Nucleus accumbens (tissue), 56 donors: ENCODE measurements at places on chromosomes 5 and 9.

GRCh38 chr9:27719711-27720110 is 146.4 kb upstream of the C9orf72 start:
- DNase-seq, result no peak

DNA sequence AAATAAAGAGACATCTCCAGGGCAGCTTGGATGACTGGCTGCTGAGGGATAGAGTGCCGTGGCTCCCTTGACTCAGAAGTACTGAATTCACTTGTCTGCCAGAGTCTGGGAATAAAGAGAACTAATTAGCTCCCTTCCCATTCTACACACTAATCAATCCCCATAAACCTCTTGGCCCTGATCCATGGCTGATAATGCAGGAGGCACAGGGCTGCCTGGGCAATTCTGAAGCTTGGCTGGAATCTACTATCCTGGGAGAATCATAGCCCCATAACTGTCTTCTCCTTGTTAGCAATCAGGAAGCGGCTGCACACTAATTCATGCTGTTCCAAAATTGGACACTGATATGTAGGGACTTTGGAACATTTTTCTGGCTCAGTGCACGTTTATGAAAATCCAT is 197.7 kb downstream of the PTTG1 start:
- DNase-seq, result no peak

DNA sequence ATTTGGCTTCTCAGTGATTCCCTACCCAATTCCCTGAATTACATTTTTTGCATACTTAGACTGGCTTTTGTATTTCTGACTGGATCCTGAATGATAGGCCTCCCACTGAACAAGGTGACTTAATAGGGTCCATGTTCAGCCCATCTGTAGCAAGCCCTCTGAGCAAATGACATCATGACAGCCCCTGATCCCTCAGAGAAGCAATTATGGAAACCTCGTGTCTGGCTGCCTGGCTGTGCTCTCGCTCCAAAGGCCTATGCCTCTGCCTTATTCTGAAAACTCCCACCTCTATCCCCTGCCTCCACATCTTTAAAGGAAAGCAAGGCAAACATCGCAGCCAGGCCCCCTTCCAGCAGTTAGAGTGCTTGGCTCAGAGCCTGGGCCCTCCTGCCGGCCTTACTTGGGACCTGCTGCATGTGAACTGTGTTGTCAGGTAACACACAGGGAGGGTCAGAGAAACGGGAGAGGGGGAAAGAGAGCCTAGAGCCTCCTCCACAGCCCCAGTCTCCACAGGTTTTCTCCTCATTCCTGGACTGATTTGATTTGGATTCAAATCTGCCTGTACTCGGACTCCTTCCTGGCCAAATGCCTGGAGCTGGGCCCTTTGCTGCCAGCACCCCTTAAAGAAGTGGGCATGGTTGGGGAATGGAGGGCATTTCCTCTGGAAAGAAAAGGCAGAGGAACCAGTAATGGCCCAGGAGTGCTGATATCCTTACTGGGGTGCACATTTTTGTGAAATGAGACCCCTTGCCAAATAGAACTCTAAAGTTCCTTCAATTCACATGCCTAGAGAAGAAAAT is 3.8 kb downstream of the DCANP1 start:
- DNase-seq, result no peak

- no peak for DNase-seq
Measured at GRCh38 chr9:84709056-84709455, 39.5 kb downstream of the NTRK2 start.

- DNase-seq, result no peak
Measured at GRCh38 chr5:172028167-172028566, 21.7 kb upstream of the FBXW11 start.

DNA sequence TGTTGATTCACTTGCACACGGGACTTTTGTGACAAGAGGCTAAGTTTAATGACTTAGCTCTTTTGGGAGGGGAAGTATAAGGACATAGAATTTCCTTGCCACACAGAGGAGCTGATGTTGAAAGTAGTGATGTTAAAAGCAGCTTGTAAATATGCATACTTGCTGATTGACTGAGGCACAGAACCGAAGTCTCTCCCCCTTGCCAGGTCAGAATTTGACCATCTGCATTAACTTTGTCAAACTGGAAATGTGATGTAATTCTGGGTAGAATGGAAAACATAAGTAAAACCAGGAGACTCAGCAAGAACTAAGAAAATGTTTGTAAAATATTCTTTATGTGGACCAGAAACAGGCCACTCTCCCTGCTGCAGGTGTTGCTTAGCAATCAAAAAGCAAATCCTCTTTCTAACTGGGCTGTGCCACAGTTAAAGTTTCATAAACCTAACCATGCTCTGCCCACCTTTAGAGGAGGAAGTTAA is 284.2 kb downstream of the NR3C1 start:
- no peak for DNase-seq

- no peak for DNase-seq
Measured at GRCh38 chr5:151168602-151169344, 11.2 kb upstream of the ANXA6 start.

DNA sequence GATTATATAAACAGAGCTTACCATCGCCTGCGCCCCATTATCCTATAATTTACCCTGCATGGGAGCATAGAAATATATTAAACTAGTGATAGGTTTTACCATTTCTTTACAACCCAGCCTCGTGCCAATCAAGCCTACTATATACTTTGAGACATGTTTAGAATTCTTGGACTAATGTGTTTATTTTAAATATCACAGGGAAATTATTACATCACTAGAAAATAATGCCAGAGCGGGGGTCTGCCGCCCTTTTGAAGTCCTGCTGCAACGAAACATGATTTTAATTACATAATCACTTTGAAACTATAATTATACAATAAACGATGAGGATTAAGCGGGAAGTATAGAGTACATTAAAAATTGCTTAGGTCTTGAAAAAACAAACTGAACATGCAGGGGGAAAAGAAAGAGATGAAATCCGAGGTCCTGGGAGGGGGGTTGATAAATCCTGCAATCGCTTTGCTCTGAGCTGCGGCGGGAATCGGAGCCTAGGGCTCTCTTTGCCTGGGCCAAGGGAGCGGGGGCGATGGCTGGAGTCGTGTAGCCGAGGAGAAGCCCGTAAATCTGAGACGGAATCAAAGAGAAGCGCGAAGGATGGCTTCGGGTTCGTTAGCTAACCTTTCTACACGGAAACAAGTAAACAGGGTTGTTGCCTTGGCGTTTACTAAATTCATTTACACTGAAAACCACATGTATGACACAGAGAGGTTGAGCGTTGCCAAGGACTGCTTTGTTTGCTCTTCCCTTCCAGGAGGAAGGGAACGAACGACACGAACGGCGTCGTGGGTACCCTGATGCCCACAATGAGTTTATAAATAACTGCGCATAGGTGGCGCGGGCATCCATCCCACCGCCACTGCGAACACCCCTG is 127.6 kb downstream of the TMEM174 start:
- no peak for DNase-seq

DNA sequence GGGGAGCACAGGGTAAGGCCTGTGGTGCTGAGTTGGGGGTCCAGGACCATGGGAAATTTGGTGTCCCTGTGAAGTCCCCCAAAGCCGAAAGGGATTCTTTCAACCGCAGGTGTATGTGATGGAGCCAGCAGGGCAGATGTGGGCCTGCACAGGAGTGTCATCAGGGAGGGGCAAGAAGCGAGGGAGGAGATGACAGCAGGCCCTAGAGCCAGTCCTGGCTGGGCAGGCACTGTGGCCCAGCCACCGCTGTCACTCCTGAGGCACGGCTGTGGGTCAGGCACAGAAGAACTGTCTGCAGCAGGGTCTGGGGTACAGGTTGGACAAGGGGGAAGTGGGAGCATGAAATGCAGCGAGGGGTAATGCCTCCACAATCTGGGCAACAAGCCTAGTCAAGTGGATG is 4.8 kb downstream of the HK3 start:
- DNase-seq, result no peak

DNA sequence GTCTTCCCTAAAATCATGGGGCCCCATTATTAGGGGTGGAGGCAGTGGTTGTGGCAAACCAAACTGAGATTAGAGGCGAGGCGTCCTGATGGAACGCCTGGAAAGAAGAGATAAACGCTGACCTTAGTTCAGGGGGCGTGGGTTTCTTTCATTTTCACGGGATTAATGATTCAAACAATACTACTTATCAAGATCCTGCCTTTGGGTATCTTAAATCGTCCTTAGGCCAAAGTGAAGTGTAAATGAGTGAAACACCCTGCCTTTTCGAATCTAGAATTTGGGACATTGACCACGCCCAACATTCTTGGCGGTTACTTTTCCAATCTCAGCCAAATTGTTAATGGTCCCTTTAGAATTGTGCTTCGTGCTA is 1.0 kb upstream of the UBTD2 start:
- no peak for DNase-seq

GRCh38 chr5:144093868-144094267 is 76.6 kb downstream of the YIPF5 start:
- no peak for DNase-seq

DNA sequence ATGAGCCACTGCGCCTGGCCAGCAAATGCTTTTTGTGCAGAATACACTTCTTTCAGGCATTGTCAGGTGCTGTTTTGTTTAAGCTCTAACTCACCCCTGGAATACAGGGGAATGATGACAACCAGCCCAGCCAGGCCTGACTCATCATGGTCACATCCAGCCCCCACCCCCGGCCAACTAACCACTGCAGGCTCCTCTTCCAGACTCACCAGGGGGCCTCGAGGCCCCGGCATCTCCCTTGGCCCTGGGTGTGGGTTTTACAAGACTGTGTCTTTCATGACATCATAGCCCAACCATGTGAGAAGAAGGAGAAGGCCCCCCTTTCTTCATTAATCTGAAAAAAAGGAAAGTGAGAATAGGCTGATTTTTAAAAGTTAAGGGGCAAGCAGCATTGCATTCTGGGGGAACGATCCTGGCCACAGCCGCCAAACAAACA is 35.5 kb downstream of the OLFML2A start:
- DNase-seq, result no peak

DNA sequence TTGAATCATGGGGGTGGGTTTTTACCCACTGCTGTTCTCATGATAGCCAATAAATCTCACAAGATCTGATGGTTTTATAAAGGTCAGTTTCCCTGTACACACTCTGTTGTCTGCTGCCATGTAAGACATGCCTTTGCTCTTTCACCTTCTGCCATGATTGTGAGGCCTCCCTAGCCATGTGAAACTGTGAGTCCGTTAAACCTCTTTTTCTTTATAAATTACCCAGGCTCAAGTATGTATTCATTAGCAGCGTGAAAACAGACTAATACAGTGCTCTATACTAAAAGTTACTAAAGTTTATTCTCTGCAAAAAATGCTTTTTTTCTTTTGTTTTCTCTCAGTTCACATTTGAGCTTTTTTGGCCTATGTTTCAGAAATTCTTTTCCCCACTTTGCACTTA is 33.9 kb upstream of the TLE4 start:
- DNase-seq, result no peak

GRCh38 chr5:72842816-72843215 is 26.4 kb downstream of the TNPO1 start:
- DNase-seq, result no peak

GRCh38 chr5:132104556-132104955 is 31.0 kb downstream of the CSF2 start:
- DNase-seq, result no peak

- no peak for DNase-seq
Measured at GRCh38 chr5:74636552-74636951, 4.0 kb downstream of the ENC1 start.

- DNase-seq, result no peak
Measured at GRCh38 chr5:170339780-170340167, 42.2 kb upstream of the LCP2 start.

GRCh38 chr5:11683666-11684065 is 220.6 kb downstream of the CTNND2 start:
- no peak for DNase-seq

DNA sequence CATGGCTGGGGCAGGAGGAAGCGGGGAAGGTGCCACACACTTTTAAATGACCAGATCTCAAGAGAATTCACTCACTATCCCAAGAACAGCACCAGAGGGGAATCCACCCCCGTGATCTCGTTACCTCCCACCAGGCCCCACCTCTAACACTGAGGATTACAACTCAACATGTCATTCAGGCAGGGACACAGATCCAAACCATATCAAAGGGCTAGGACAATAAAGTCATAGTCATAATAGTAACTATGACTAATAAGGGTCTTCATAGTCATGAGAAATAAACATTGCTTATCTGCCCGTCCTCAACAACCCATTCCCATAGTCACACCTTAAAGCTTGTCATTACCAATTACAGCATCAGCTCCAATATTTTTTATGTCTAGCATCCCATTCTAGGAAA is 65.3 kb upstream of the SMC2 start:
- no peak for DNase-seq

DNA sequence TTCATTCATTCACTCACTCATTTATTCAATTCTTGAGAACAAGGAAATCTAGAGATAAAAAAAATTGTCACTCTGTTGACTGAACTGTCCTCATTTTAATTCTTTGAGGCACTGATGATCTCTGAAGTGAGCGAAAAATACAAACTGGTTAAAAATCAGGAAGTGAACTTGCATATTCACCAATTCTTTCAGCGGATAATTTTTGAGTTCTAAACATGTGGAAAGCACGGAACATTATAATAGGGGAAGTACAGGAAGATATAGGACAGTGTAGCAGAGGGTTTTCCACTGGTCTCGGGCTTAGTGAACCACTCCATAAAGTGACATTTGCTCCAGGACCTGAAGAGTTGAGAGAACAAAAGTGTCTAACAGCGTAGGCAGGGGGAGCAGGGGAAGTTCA is 169.5 kb downstream of the TLR4 start:
- DNase-seq, result no peak

- peak; percentile 33 for DNase-seq
Measured at GRCh38 chr9:114504341-114505186, 709 bp downstream of the WHRN start.

DNA sequence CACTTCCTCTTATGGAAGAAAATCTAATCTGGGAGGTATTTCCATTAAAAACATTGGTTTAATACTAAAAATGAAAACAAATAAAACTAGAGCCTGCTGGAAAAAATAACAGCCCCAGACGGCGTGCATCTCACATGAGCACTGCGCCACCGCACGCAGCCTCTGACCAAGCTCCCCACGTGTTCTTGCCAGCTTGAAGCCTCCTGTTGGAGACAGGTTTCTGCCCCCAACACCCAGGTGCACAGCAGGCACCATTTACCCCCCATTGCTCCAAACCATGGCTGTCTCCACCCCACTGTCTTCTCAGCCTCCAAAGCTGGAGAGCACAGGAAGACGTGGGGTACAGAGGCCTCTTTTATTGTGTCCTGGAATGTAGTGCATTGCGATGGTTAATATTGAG is 10.7 kb upstream of the COL5A1 start:
- no peak for DNase-seq

DNA sequence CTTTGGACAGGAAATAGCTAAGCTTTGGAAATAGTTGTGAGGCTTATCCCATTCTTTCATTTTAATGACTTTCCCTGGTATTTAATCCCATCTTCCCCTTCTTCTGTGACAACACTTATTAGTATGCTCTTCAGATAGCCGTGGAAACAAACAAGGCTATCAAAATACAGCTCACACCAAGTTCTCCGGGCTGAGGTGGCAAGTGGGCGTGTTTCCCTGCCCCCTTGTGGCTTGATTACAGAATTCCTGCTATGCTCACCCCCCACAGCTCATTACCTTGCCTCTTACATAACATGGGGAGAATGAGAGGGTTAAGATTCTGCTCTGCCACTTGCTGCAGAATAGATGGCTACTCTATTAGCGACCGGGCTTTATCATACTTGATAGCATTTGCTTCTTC is 437.1 kb upstream of the TLE4 start:
- no peak for DNase-seq
